ENCODE measurements at places on chromosomes 7 and 10.

GRCh38 chr10:82440775-82441174, 565.8 kb downstream of the NRG3 start:
- ATAC-seq, result no peak

GRCh38 chr7:37713613-37714012, 30.0 kb downstream of the GPR141 start:
- no peak for ATAC-seq

DNA sequence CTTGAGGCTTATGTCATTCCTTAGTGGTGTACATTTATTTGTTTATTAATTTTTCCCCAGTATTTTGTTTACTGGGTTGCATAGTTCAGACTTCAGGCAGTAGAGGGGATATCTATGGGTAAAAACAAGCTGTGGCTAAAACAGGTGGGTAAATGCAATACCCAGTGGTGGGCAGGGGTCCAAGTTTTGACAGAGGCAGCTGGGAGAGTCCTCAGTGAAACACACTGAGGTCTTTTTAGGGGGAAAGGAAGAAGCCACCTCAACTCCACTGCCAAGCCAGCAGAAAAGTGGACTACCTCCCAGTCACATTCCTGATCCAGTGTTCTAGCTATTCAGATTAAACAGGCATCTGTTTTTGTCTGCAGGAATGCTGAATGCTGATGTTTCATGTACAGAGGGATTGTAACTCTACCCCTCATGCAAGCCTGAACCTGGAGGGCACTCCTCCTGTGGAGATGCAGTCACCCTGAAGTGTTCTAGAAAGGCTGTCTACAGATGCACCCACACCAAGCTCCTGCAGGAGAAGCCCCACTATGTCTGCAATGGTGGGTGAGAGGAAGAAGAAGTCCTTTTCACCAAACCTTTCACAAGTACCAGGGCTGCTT, 757.8 kb downstream of the INHBA start:
- no peak for ATAC-seq

- ATAC-seq, result no peak
Observed at GRCh38 chr7:1779445-1779844, 109.4 kb downstream of the ELFN1 start.

- no peak for ATAC-seq
Observed at GRCh38 chr7:98352621-98353020, 48.3 kb downstream of the BAIAP2L1 start.

DNA sequence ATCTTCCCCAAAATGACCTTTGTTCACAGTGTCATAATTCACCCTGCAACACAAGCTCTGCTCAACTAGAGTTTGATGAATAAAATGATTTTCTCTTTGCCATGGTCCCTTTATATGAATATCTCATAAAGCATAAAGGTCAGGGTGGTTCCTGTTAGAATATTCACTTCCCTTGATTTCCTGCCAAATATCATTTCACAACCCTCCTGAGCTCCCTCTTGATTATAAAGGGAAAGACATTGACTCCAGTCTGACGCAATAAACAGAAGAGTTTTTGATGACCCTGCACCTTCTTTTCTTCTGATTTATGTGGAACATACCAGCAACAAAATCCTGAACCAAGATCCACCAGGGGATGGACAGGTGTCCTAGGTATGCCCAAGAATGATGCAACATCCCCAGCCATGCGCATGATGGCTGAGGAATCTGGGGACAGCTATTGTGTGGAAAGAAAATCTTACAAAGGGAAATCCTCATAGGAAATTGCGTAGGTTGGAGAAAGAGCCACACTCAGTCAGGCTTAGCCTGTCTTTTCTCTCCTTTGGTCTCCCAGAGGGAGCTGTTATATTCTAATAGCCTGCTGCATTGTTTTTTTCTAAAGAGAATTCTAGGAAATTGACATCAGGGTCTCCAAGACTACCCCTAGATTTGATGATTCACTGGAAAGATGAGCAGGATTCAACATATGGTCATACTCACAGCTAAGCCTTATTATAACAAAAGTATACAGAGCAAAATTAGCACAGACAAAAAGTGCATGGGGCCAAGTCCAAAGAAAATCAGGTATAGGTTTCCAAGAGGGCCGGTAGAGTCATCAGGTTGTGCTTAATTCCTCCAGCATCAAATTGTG, 18.8 kb downstream of the IFIT3 start:
- ATAC-seq, result no peak

GRCh38 chr10:101597091-101597900, 9.2 kb downstream of the DPCD start:
- no peak for ATAC-seq

- ATAC-seq, result no peak
Observed at GRCh38 chr7:158795272-158795671, 34.0 kb downstream of the ESYT2 start.

- ATAC-seq, result no peak
Observed at GRCh38 chr10:31866118-31866670, 62.4 kb downstream of the ARHGAP12 start.

DNA sequence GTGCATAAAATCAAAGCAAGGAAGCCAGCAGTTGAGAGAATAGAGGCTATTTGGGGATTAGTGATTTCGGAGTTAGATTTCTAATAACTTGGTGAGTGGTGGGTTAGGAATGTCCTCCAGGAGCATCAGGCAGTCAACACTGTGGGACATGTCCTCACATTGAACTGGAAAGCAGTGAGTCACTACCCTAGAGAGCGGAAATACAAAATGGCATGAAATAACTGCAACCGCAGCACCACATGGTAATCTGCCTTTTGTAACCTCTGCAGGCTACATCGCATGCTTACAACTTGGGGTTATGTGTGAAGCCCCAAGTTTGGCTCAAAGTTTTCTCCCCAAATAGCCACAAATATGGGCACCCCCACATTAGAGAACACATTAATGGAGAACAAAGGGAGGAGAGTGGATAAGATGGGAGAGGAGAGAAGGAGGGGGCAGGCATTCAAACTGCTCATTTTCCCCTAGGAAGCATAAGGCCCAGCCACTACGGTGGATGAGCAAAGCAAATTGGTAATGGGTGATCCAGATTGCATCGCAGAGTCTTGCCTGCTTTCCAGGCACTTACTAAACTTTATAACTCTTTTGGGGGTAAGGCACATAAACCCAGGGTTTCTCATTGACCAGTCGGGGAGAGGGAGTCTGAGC, 22.0 kb upstream of the SLF2 start:
- ATAC-seq, result no peak

GRCh38 chr7:123154231-123154860, 45.4 kb downstream of the SLC13A1 start:
- peak; percentile 56 for ATAC-seq

- ATAC-seq, result no peak
Observed at GRCh38 chr10:14084875-14085274, 245.8 kb downstream of the FRMD4A start.

DNA sequence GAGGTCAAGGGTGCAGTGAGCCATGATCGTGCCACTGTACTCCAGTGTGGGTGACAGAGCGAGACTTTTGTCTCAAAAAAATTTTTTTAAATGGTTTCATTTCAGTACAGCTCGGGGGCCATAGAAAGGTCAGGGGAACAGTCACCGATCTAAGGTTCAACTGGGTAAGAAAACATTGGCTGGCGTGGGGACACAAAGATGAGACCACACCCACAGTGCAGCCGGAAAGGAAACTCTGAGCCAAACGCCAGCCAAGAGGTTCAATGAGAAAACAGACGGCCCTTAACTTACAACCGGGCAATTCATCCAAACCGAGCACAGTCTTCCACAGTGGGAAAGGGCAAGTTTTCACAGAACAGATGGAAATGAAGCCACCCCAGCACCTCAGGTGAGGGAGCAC, 65.1 kb downstream of the SLC37A3 start:
- ATAC-seq, result no peak

- peak; percentile 81 for ATAC-seq
Observed at GRCh38 chr7:831596-832166, 595 bp upstream of the SUN1 start.

- no peak for ATAC-seq
Observed at GRCh38 chr10:51188008-51188407, 113.7 kb downstream of the PRKG1 start.

DNA sequence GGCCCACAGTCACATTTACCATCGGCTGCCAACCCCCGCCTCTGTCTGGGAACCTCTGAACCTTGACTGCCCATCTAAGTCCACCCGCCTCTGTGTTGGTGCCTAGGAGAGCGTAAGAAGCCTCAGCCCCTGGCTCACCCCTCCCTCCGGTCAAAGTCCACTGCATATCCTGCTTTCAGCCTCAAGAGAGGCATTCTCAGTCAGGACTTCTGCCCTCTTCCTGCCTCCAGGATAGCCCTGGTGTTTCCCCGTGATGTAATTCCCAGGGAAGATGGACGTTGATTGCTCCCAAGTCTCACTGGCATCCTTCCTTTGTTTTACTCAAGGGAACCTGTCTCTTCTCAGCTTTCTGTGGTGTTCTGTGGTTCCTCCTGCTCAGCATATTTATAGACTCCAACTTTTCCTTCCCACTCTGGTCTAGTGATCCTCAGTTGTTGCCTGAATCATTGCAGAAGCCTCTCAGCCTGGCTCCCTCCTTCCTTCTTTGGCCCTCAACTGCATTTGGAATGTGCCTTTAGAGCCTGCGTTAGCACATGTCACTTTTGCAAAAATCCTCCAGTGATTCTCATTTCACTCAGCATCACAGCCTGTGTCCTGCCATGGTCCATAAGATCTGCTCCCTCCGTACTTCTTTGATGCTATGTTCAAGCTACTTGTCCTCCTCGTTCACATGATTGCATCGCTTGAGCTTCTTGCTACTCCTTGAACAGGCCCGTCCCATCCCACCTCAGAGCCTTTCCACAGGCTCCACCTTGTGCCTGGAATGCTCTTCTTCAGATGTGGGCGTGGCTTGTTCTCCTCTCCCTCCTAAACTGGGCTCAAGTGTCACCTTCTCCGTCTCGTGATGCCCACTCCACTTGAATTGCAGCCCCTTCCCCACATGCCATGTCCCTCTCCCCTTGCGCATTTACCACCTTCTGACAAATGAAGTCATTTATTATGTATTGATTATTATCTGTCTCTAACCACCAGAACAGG, 124.2 kb downstream of the PLPP4 start:
- no peak for ATAC-seq

GRCh38 chr10:76916536-76916935, 721.1 kb downstream of the KCNMA1 start:
- no peak for ATAC-seq

DNA sequence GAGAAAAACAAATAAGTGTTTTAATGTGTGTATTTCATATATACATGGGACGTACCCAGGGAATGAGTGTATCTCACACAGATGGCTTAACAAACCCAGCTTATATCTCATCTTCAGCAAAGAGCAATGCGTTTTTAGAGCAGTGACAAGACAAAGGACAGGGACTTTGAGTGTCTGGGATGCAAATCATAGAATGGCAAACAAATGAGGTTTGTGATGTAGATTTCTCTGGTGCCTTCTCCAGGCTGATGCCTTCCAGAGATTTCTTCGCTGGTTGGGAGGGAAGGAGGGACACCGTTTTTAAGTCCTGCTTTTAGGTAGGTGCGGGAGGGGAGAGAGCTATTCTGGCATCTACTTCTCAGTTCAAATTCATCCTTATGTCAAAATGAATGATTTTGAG, 16.6 kb downstream of the LANCL2 start:
- ATAC-seq, result no peak

DNA sequence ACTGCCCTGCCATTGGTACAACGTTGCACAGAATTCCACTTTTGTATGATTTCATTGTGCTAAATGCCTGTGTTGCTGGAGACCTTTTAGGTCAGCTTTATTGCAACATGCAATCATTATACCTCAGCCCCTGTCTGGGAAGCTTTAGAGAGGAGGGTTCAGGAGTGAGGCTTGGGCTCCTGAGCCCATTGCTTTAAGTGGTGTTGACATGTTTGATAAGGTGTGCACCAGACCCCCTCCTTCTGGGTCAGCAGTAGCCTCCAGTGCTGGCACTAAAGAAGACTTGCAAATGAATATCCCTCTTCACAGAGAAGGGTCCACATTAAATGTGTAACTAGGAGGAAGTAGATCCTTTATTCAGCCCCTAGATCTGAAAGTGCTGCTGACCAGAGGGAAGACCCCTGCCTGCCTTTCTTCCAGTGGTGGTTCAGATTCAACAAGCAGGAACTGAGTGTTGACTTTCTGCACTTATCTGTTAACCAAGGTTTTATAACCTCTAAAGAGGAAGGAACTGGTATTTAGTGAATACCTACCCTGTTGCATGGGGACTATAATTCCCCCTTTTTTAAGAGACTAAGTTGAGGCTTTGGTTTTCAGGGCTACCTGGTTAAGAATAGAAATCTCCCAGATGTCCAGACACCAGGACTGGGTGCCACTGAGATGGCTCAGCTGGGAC, 369.4 kb upstream of the IGFBP3 start:
- ATAC-seq, result no peak

- no peak for ATAC-seq
Observed at GRCh38 chr7:54857294-54857693, 98.3 kb upstream of the SEC61G start.

DNA sequence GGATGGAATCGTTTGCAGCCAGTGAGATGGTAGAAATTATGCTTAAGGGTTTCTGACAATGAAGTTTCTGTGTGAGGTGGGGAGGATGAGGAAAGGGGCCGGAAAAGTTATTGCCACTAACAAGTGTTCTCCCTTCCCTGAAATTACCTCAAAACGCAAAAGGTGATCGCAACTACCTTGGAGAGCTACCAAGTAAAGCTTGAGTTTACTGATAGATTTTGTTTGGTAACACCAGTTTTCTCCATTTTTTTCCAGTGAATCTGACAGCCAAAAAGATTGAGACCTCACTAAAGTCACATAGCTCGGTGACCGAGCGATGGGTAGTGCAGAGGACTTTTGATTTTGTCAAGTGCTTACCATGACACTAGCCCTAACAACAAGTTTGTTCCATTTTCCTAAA, 1.6 kb downstream of the SUV39H2 start:
- no peak for ATAC-seq

DNA sequence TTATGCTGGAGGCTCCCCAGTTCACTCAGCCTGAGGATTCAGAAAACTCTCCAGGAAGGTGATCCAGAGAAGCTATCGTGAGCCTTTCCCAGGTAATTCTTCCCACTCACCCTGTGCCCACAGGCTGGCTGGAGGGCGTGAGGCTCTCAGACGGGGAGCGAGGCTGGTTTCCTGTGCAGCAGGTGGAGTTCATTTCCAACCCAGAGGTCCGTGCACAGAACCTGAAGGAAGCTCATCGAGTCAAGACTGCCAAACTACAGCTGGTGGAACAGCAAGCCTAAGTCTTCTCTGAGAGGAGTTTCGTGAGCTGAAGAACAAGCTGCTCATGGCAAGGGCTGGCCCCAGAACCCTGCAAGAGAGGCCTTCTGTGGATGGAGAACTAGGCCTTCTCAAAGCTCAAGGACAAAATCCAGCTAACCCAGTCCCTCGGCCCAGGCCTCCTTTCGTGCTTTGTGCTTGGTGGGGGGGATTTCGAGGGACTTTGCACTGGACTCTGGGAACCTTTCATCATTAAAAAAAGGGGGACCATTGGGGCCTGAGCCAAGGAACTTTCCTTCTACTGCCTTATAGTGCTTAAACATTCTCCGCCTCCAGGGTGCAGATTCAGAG, 23.6 kb downstream of the NOBOX start:
- no peak for ATAC-seq

- ATAC-seq, result no peak
Observed at GRCh38 chr10:69446229-69446628, 5.0 kb upstream of the TSPAN15 start.

- ATAC-seq, result no peak
Observed at GRCh38 chr7:60017-60675, 132.2 kb upstream of the FAM20C start.

GRCh38 chr10:86264481-86265231, 101.9 kb downstream of the GRID1 start:
- ATAC-seq, result no peak

Measured in activated T-helper 17 cell treated with anti-CD3 and anti-CD28 coated beads, Interleukin-2, amount 50 U/mL, for 72 hours (primary cell).